ENCODE measurements at places on chromosomes 6 and 20. TPM values are rescaled to one million over a fixed set of nuclear protein-coding genes. Genes with fewer than 3 reads are reported as not detected.
A peak's percentile ranks its signal among the peaks of the same experiment; 100 is the strongest.

GRCh38 chr6:44222486-44223318 lies 693 bp upstream of the SLC29A1 start:
- DNase-seq: peak; percentile 17

The CD93 gene
- total RNA-seq: 0.08 TPM

- no peak for DNase-seq
Measured at GRCh38 chr20:18401305-18401704, 65.5 kb downstream of the DZANK1 start.

DNA sequence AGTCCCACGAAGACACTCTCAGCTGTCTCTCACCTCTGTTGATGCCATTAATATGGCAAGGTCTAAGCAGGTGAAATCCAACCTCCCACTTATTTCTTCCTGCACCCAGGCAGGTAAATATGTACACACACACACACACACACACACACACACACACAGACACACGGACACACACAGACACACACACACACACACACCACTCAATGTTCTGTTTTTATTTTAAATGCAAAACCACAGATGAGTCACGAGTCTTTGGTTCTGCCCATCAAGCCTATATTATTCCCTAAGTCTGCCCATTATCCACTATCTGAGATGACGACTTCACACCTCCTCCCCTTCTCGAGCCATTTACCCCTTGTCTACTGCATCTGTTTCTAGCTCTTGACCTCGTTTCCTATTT lies 344.7 kb downstream of the CDH26 start:
- DNase-seq: no peak

DNA sequence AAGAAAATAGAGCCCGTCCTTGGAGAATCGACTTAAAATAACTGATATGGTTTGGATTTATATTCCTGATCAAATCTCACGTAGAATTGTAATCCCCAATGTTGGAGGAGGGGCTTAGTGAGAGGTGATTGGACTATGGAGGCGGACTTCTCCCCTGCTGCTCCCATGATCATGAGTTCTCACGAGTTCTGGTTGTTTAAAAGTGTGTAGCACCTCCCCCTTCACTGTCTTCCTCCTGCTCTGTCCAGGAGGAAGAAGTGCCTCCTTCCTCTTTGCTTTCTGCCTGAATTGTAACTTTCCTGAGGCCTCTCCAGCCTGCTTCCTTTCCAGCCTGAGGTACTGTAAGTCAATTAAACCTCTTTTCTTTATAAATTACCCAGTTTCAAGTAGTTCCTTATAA lies 529.2 kb downstream of the HAO1 start:
- no peak for DNase-seq

The PFDN4 gene
- total RNA-seq: 38.8 TPM

The HAO1 gene
- total RNA-seq: not detected

- no peak for DNase-seq
Measured at GRCh38 chr6:107846262-107846795, 22.2 kb upstream of the SCML4 start.

DNA sequence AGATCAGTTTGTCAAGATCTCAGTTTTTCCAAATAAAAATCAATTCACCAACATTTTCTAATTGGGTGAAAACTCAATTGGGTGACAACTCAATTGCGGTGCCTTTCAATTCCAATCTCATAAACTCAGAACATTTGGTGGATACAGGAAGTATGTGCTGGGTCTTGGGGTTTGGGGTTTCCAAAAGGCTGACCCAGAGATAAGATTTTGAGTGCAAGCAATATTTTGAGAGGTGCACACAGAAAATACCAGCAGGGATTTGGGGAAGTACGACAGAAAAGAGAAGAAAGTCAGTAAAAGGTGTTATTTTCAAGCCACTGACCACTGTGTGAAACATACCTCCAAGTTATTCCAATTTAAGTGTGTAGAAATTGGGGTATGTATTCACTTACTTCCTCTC lies 258.0 kb downstream of the PHACTR1 start:
- DNase-seq: no peak

The DCDC2 gene
- not detected for total RNA-seq

The NKX2-4 gene
- not detected for total RNA-seq

The ADGRG6 gene
- 1.5 TPM for total RNA-seq

GRCh38 chr20:4130404-4131189 lies 115.2 kb upstream of the RNF24 start:
- DNase-seq: peak; percentile 55

- DNase-seq: no peak
Measured at GRCh38 chr6:52741872-52742271, 21.4 kb downstream of the GSTA2 start.

The LAMA4 gene
- not detected for total RNA-seq

DNA sequence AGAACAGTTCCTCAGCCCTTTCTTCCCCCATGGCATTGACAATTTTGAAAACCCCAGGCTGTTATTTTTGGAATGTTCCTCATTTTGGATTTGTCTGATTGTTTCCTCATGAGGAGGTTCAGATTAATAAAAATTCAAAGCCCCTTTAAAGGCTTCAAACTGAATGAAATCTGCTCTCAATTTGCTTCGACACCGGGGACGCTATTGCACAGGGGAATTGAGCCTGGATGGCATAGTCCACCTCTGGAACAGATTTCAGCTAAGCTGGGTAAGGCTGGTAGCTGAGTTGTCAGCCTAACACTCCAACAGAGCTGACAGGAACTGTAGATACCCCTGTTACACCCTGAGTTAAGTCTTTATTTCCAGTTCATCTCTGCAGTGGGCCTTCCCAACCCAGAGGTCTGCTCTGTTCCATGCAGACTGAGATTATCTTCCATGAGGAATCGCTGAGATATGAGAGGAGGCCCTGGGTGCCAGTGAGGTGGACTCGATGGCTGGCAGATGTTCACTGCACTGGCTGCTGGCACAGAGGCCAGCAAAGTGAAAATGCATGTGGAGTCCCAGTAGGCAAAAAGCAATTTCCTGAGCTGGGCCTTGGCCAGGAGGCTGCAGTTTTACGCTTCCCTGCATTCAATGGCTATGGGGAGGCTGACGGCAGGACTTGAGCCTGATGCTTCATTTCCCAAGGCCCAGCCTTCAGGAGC lies 73.3 kb upstream of the PAX1 start:
- DNase-seq: no peak

The FLRT3 gene
- total RNA-seq: not detected

DNA sequence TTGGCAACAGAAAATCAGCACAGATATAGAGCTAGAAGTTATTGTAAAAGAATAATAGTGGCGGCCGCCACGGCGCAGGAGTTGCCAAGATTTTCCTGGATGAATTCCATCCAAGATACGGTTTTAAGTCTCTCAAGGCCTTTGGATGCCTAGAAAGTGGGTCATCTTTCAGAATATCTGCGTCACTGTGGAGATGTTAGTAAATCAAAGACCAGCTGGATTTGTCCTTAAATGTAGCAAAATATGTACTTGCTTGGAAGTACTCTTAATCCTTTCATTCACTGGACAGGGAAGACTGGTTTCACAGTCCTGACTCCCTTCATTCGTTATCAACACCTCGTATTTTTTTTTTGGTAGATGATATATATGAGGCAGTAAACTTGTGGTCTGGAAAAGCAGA lies 83.0 kb downstream of the SLC22A3 start:
- DNase-seq: no peak

DNA sequence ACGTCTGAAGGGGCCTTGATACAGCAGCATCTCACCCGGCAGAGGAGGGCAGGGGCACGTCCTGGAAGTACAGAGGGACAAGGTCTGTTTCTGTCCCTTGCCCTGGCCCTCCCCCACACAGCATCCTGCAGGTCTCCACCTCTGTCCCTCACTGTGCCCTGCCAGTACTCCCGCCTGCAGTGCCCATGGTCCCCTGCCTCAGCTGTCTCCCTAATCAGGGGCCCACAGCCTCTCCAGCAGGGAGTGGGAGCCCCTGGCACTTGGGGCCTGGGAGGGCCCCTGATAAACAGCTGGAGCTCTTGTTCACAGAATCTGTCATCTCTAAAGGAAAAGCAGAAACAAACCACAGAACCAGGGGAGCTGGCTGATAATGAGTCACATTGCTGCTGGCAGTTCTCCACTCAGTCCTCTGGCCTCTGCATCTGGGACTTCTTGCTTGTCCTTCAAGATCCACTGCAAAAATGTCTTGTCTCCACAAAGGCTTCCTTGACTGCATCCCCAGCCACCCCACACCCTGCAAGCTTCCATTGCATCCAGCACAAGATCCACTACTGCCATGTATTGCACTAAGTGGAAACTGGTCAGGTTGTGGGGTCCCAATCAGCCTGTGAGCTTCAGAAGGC lies 33.2 kb upstream of the TAF8 start:
- peak; percentile 67 for DNase-seq

The GNAS-AS1 gene
- total RNA-seq: 1.0 TPM

The SLC17A2 gene
- total RNA-seq: not detected

DNA sequence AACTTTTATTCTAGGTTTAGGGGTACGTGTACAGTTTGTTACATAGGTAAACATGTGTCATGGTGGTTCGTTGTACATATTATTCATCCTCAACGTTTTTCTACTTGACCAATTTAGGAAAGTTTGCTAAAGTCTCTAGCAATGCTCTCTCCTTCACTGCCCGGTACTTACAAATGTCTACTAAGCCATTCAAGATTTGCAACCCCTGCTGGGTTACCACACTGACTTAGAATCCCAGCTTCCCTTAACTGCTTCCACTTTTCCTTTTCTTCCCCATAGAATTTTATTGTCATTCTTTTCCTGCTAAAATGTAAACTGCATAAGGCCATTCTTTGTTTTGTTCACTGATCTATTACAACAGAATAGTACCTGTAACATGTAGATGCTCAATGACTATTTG lies 97.4 kb downstream of the SMPDL3A start:
- no peak for DNase-seq

The EPPIN gene
- total RNA-seq: not detected

The DNAH8 gene
- not detected for total RNA-seq

DNA sequence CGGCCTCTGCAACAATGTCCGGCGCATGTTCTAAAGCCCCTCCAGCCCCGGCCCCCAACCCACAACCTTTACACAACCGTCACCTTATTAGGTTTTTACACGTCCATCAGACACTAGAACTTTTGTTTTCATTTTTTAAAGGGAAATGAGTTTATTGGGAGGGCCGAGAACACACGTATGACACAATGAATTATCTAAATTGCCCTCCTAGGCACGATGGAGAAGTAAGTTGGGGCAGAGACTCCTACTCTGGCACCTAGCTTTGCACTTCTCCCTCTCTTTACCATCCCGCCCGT lies 1.2 kb upstream of the DLL1 start:
- DNase-seq: no peak

- no peak for DNase-seq
Measured at GRCh38 chr20:11266571-11266970, 592.8 kb upstream of the JAG1 start.

DNA sequence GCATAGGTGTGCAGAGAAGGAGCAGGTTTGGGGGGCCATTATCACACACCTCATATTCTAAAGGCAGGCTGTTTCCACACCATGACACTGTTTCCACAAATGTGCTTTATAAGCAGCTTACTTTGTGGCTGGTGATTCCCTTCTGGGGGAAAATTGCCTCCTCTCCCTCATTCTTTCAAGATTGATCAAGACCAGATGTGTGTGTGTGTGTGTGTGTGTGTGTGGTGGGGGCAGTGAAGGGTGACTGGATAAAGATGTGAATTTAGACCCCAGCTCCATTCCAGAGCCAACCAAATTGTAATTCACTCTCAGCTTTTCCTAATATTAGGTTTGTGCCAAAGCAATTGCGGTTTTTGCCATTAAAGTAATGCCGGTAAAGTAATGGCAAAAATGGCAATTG lies 45.6 kb downstream of the EDN3 start:
- no peak for DNase-seq
